ENCODE measurements at places on chromosomes 13 and 19. TPM values are rescaled to one million over a fixed set of nuclear protein-coding genes. Genes with fewer than 3 reads are reported as not detected.

Gene PTGER1
- total RNA-seq = 0.84 TPM

Gene ZNF426
- 21.7 TPM for total RNA-seq

Gene ETV2
- 1.3 TPM for total RNA-seq

Gene ZNF837
- total RNA-seq = 6.1 TPM

Gene ZNF729
- total RNA-seq = not detected

Gene ZNF560
- total RNA-seq = not detected

GRCh38 chr13:84940798-84941197, 858.4 kb downstream of the SLITRK6 start:
- no peaks in the 10 kb centered on the region for H3K4me1 ChIP-seq
- H3K27me3 ChIP-seq = no peaks in the 10 kb centered on the region
- no peak overlapping the region for H3K27ac ChIP-seq
- no peak overlapping the region for H3K4me3 ChIP-seq

DNA sequence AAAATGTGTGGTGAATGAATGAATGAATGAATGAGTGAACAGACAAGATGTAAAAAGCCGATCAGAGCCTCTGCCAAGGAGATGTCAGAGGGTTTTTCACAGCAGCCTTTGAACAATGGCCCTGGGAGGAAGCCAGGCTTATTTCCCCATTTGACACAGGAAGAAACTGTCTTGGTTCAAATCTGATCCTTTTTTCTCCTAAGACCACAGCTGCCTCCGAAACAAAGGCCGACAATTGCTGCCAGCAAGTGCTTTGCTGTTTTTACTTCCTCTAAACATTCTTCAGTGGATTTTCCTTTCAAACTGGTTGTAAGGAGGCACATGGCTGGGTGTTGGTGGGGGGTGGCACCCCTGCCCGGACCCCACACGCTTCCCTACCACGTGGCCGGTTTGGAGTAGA, 44.2 kb upstream of the HOMER3 start:
- DNase-seq = no peak
- H3K27me3 ChIP-seq = peaks cover 18% of the 10 kb centered on the region
- no peaks in the 10 kb centered on the region for H3K36me3 ChIP-seq
- no peak overlapping the region for H3K27ac ChIP-seq
- no peak overlapping the region for H3K4me3 ChIP-seq

- H3K27me3 ChIP-seq = no peaks in the 10 kb centered on the region
- no peaks in the 10 kb centered on the region for H3K4me1 ChIP-seq
- no peak overlapping the region for H3K4me3 ChIP-seq
These were observed 229.7 kb downstream of the KCTD12 start for GRCh38 chr13:76656500-76656899.

- H3K27ac ChIP-seq = no peak overlapping the region
- H3K36me3 ChIP-seq = no peaks in the 10 kb centered on the region
- DNase-seq = no peak
- H3K27me3 ChIP-seq = peaks cover 38% of the 10 kb centered on the region
These were observed 18.5 kb upstream of the VSTM2B start for GRCh38 chr19:29507081-29507860.

DNA sequence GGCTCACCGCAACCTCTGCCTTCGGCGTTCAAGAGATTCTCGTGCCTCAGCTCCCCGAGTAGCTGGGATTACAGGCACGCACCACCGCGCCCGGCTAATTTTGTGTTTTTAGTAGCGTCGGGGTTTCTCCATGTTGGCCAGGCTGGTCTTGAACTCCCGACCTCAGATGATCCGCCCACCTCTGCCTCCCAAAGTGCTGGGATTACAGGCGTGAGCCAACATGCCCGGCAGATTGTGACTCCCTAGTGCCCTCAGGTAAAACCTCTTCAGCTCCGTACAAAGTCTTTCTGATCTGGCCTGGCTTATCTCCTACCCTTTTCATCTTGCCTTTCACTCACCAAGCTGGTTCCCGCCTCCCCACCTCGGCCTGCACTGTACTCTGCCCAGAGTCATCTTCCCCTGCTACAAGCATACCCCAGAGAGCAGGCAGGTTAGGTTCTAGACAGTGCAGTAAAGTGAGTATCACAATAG, 15.0 kb downstream of the BICRA start:
- H3K27me3 ChIP-seq = no peaks in the 10 kb centered on the region
- DNase-seq = no peak
- H3K36me3 ChIP-seq = peaks cover 9% of the 10 kb centered on the region
- H3K4me3 ChIP-seq = no peak overlapping the region
- H3K4me1 ChIP-seq = peaks cover 25% of the 10 kb centered on the region

- H3K27ac ChIP-seq = no peak overlapping the region
- H3K4me1 ChIP-seq = peaks cover 7% of the 10 kb centered on the region
- H3K36me3 ChIP-seq = no peaks in the 10 kb centered on the region
- DNase-seq = no peak
- no peak overlapping the region for H3K4me3 ChIP-seq
- H3K27me3 ChIP-seq = no peaks in the 10 kb centered on the region
These were observed 9.5 kb upstream of the COMP start for GRCh38 chr19:18800636-18801035.

GRCh38 chr19:4979211-4979807, 10.4 kb downstream of the KDM4B start:
- peaks cover 11% of the 10 kb centered on the region for H3K4me1 ChIP-seq
- H3K27ac ChIP-seq = no peak overlapping the region
- no peak for DNase-seq
- no peak overlapping the region for H3K4me3 ChIP-seq
- peaks cover 3% of the 10 kb centered on the region for H3K36me3 ChIP-seq

DNA sequence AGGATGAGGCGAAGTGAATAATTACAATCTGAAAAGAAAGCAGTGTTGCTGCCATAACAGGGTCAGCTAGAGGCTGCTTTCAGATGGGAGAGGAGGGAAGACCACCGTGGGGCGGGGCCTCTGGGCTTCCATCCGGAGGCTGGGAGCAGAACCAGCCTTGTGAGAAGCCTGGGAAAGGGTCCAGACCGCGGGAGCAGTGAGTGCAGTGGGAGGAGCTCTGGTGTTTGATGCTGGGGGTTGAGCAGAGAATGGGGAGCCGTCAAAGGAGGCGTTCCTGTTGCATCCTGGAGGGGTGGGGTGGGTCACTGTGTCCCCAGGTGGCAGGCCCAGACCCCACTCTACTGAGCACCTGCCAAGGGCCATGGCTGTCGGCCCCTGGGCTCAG, 18.1 kb downstream of the NKPD1 start:
- H3K27ac ChIP-seq = peak overlapping the region; percentile 86
- peaks cover 7% of the 10 kb centered on the region for H3K36me3 ChIP-seq
- H3K27me3 ChIP-seq = no peaks in the 10 kb centered on the region
- no peak for DNase-seq
- peaks cover 3% of the 10 kb centered on the region for H3K4me1 ChIP-seq

- H3K27me3 ChIP-seq = no peaks in the 10 kb centered on the region
- no peak overlapping the region for H3K4me3 ChIP-seq
- peaks cover 15% of the 10 kb centered on the region for H3K36me3 ChIP-seq
- H3K27ac ChIP-seq = peak overlapping the region; percentile 71
- no peak for DNase-seq
- H3K4me1 ChIP-seq = no peaks in the 10 kb centered on the region
These were observed 28.7 kb upstream of the EPHX3 start for GRCh38 chr19:15260939-15261338.

GRCh38 chr19:8517551-8518442, 3.8 kb upstream of the ZNF414 start:
- no peak overlapping the region for H3K27ac ChIP-seq
- peaks cover 5% of the 10 kb centered on the region for H3K4me1 ChIP-seq
- H3K4me3 ChIP-seq = no peak overlapping the region
- H3K36me3 ChIP-seq = peaks cover 3% of the 10 kb centered on the region
- peaks cover 10% of the 10 kb centered on the region for H3K27me3 ChIP-seq
- DNase-seq = no peak

GRCh38 chr13:91313103-91313502, 34.4 kb upstream of the MIR17HG start:
- no peak overlapping the region for H3K4me3 ChIP-seq
- H3K27me3 ChIP-seq = no peaks in the 10 kb centered on the region
- no peaks in the 10 kb centered on the region for H3K4me1 ChIP-seq
- DNase-seq = no peak
- no peak overlapping the region for H3K27ac ChIP-seq

DNA sequence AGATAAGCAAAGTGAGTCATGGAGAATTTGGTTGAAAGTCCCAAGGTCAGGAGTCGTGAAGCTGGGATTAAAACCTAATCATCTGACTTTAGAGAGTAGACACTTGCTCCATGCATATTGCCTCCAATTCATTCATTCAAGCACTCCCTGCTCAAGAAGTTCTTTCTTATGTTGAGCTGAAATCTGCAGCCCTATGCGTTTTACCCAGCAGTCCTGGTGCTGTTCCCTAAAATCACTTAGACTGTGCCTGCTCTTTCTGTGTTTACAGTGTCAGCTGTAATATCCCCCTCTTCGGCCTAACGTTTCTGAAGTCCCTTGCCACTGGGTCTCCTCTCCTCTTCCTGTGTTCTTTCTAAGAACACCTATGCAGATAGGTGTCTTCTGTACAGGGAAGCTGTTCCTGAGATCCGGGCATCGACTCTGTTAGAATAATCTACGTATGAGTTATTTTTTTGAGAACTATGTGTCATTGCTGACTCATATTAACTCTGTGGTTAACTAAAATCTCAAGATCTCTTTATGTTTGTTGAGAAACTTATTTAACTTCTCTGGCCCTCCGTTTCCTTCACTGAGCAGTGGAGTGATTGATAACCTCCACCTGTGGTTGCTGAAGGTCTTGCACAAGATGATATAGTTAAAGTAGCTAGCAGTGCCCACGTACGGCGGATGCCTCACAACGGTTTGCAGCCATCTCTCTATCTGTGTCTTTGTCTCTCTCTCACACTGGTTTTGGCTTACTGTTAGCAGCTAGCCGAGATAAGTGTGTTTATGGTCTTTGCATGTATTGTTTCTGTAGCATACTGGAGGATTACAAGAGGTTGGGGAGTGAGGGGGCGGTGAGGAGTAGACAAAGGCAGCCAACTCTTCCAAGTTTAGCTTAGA, 4.7 kb downstream of the ALOX5AP start:
- H3K27ac ChIP-seq = no peak overlapping the region
- H3K27me3 ChIP-seq = peaks cover 44% of the 10 kb centered on the region
- H3K4me3 ChIP-seq = no peak overlapping the region
- DNase-seq = no peak
- peaks cover 9% of the 10 kb centered on the region for H3K4me1 ChIP-seq

GRCh38 chr13:111382877-111383276, 62.4 kb downstream of the TEX29 start:
- no peak overlapping the region for H3K27ac ChIP-seq
- H3K27me3 ChIP-seq = peaks cover 16% of the 10 kb centered on the region
- H3K36me3 ChIP-seq = no peaks in the 10 kb centered on the region
- no peak for DNase-seq

DNA sequence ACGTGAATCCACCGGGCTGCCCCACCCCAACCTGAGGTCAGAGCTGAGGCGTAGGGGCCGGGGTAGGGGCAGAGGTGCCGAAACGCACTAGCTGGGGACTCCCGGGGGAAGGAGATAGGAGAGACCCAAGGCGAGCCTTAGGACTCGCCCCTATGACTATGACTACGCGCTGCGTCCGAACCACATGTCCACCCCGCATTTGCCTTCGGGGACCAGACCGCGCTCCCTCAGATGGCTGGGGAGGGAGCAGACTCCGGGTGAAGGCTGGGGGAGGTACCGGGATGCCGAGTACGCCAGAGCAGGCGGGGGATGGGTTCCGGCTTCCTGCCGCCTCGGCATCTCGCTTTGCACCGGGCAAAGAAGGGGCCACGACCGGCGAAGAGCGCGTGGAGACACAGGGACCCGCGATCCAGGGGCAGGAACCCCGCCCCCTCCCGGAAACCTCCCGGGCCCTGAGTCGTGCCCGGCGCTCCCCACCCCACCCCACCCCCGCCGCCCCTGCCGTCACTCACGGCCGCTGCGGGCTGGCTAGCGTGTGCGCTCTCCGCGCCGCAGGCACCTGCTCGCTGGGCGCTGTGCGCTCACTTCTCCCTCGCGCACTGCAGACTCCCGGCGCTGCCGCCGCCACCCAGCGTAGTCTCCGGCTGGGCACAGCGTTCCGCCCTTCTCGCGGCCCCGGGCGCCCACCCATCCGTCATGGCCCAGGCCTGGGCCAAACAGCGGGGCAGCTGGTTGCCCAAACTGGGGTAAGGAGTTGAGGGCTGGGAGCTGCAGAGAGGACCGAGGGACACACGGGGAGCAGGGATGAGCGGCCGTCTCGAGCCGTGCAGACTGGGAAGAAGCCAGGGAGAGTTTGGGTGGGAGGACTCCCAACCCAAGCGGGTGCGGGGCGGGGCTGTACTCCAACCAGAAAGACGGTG, 622 bp upstream of the VSTM2B start:
- no peak overlapping the region for H3K27ac ChIP-seq
- H3K4me1 ChIP-seq = peaks cover 13% of the 10 kb centered on the region
- peak overlapping the region; percentile 38 for H3K4me3 ChIP-seq
- no peaks in the 10 kb centered on the region for H3K36me3 ChIP-seq

DNA sequence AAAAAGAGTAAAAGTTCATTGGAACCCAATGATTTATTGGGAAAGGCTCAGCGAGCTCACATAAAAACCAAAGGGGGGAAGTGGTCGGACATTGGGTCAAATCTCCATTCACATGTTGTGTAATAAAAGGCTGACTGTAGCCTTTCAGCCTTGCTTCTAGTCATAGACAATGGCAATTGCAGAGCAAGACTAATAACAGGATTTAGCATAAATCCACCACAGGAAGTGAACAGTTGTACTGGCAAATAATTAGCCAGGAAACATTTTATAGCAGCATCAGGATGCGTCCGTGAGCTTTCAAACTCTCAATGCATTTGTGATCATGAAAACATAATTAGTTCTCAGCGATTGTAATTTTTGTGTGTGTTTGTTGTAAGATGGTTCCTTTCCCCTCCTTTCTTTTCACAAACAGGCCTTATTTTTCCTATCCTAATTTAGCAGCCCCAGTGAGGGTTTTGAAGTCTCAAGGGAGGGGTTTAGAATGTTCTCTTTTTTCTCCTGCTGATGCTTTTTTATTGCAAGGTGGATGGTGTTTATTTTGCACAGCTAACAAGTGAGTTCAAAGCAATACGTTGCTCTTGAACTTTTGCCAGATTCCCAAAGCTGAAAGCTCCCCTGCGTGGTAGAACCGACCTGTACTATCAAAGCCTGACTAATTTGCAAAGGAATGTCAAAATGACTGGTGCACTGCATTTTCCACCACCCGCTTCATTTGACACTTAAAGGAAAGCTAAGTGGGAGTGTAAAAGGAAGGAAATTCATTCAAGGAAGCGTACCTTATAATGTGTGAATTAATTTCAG, 105.6 kb downstream of the SPRY2 start:
- H3K27ac ChIP-seq = no peak overlapping the region
- H3K4me3 ChIP-seq = no peak overlapping the region
- H3K36me3 ChIP-seq = peaks cover 1% of the 10 kb centered on the region
- no peak for DNase-seq
- peaks cover 11% of the 10 kb centered on the region for H3K4me1 ChIP-seq
- H3K27me3 ChIP-seq = no peaks in the 10 kb centered on the region

DNA sequence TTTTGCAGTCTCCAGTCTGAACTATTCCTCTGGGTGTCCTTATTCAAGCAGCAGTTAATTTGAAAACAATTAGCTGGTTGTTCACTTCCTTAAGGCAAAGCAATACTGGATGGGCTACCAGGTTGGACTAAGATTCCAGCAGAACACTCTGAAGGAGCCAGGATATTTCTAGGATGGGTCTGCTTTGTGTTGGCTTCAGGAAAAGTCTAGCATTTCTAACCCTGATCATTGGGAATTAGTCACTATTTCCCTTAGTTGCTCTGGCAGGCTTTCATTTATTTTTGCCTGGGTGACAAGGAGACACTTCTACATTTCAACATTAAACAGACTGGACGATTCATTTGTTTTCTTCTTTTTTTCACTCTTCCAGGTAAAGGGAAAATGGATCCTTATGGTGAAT, 228.4 kb downstream of the ENOX1 start:
- H3K36me3 ChIP-seq = no peaks in the 10 kb centered on the region
- H3K4me3 ChIP-seq = no peak overlapping the region
- no peak for DNase-seq

GRCh38 chr19:18637673-18638630, 1.1 kb downstream of the KLHL26 start:
- no peak for DNase-seq
- peak overlapping the region; percentile 81 for H3K4me3 ChIP-seq
- H3K4me1 ChIP-seq = peaks cover 7% of the 10 kb centered on the region
- H3K27me3 ChIP-seq = peaks cover 11% of the 10 kb centered on the region
